ENCODE measurements at places on chromosomes 1 and 21. TPM values are rescaled to one million over a fixed set of nuclear protein-coding genes. Genes with fewer than 3 reads are reported as not detected.

- H3K4me3 ChIP-seq = no peak overlapping the region
- no peak for ATAC-seq
- H3K36me3 ChIP-seq = no peaks in the 10 kb centered on the region
- peaks cover 4% of the 10 kb centered on the region for H3K27me3 ChIP-seq
Measured at GRCh38 chr1:182146286-182146685, 84.8 kb upstream of the ZNF648 start.

DNA sequence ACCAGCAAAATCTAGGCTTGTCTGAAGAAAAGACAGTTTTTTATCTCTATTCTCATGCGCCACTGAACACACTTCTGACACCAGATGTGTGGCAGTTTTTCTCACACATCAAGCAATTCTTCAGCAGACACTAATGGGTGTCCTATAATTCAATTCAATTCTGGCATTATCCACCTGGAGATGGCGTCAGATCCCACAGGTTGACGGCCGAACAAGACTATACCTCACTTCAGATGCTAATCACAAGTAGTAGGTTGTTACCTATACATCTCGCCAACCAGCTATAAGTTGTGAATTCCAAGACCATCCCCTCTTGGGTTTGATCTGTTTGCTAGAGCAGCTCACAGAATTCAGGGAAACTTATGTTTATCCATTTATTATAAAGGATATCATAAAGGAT is 89.9 kb upstream of the ARTN start:
- no peak overlapping the region for H3K27ac ChIP-seq
- ATAC-seq = no peak
- H3K27me3 ChIP-seq = no peaks in the 10 kb centered on the region
- peaks cover 3% of the 10 kb centered on the region for H3K4me1 ChIP-seq
- H3K36me3 ChIP-seq = peaks cover 50% of the 10 kb centered on the region
- no peak overlapping the region for H3K4me3 ChIP-seq

DNA sequence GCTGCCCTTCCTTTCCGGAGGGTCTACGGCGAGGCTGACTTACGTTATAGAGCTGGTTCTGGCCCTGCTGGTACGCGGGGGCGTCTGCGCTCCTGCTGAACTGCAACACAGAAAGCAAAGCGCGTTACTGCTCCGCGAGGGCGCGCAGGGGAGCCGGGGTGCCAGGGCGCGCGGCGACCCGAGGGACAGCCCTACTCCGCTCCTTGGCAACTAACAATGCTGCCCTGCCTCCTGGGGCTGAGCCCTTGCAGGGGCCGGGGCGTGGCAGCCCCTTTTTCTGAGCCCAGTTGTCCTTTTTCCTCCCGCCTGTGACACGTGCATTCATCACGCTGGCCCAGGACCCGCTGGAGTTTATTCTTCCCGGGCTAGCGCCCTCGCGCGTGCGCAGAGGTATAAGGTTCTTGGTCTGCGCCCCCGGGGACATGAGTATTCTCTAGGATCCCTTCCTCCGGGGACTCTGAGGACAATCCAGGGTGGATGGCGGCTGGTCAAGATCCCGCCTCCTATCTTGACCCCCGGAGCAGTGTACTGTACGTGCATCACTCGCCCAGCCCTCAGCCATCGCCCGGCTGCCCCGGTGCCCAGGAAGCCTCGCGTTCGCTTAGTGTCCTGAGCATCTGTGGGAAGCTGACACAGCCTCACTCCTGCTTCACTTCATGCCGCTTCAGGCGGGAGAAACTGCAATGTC is 78.9 kb downstream of the CD247 start:
- H3K4me1 ChIP-seq = peaks cover 36% of the 10 kb centered on the region
- H3K27me3 ChIP-seq = no peaks in the 10 kb centered on the region
- H3K4me3 ChIP-seq = peak overlapping the region; percentile 12
- H3K27ac ChIP-seq = peak overlapping the region; percentile 79

GRCh38 chr1:67766141-67766978 is 66.9 kb downstream of the GNG12 start:
- peaks cover 39% of the 10 kb centered on the region for H3K27me3 ChIP-seq
- no peak overlapping the region for H3K27ac ChIP-seq
- no peak overlapping the region for H3K4me3 ChIP-seq
- no peaks in the 10 kb centered on the region for H3K4me1 ChIP-seq
- no peaks in the 10 kb centered on the region for H3K36me3 ChIP-seq
- peak; percentile 54 for ATAC-seq

GRCh38 chr1:214338212-214338611 is 57.3 kb downstream of the SMYD2 start:
- ATAC-seq = no peak
- no peak overlapping the region for H3K27ac ChIP-seq
- no peak overlapping the region for H3K4me3 ChIP-seq
- H3K36me3 ChIP-seq = peaks cover 66% of the 10 kb centered on the region
- H3K27me3 ChIP-seq = no peaks in the 10 kb centered on the region

DNA sequence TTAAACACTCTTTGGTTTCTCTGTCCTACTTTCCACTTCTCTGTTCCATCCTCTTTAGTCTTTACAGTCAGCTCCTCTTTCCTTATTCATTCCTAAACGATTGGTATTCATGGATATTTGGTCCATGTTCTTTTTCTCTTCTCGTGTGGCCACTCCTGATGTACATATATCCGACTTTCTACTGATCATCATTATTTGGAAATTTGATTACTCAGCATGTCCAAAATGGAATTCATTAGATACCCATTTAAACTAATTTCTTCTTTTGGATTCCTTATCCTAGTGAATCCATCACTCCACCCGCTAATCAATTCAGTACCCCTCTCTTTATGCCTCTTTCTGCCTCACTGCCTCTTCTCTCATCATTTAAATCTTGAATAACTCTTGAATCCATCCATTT is 43.8 kb upstream of the TNFSF18 start:
- ATAC-seq = no peak
- H3K27me3 ChIP-seq = peaks cover 5% of the 10 kb centered on the region
- no peaks in the 10 kb centered on the region for H3K4me1 ChIP-seq
- no peaks in the 10 kb centered on the region for H3K36me3 ChIP-seq

DNA sequence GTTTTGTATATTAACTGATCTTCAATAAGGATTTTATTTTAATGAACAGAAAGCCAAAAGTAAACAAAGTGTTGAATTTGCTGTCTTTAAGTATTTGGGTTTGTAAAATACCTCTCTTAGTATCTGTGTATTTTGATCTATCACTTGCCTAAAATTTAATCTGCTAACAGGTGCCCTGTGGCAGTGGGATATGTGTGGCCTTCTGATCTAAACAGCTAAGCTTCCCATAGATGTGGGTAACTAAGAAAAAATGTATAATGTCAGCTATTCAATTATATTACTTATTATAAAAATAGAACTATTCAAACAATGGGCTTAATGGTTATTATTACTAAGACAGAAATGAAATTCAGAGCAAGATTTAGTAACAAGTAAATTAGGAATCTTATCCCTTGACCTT is 15.2 kb downstream of the LRRC39 start:
- no peak overlapping the region for H3K4me3 ChIP-seq
- no peaks in the 10 kb centered on the region for H3K4me1 ChIP-seq
- H3K36me3 ChIP-seq = no peaks in the 10 kb centered on the region
- ATAC-seq = no peak
- no peak overlapping the region for H3K27ac ChIP-seq

GRCh38 chr1:212557739-212558692 is 50.5 kb upstream of the ATF3 start:
- ATAC-seq = peak; percentile 46
- no peaks in the 10 kb centered on the region for H3K27me3 ChIP-seq
- no peaks in the 10 kb centered on the region for H3K36me3 ChIP-seq
- H3K27ac ChIP-seq = no peak overlapping the region
- peaks cover 8% of the 10 kb centered on the region for H3K4me1 ChIP-seq

DNA sequence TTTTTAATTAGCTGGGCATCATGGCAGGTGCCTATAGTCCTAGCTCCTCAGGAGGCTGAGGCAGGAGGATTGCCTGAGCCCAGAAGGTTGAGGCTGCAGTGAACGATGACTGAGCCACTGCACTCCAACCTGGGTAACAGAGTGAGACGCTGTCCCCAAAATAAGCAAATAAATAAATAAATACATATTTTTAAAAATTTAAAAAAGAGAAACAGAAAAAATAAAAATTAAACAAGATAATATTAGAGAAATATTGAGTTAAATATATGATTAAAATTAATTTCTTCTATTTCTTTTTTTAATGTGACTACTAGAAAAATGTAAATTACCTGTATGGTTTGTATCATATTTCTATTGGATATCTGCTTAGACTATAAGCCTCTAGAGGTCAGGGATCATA is 59.3 kb upstream of the ATP1A1 start:
- H3K4me3 ChIP-seq = no peak overlapping the region
- ATAC-seq = no peak
- no peaks in the 10 kb centered on the region for H3K36me3 ChIP-seq
- no peaks in the 10 kb centered on the region for H3K27me3 ChIP-seq
- H3K27ac ChIP-seq = no peak overlapping the region

DNA sequence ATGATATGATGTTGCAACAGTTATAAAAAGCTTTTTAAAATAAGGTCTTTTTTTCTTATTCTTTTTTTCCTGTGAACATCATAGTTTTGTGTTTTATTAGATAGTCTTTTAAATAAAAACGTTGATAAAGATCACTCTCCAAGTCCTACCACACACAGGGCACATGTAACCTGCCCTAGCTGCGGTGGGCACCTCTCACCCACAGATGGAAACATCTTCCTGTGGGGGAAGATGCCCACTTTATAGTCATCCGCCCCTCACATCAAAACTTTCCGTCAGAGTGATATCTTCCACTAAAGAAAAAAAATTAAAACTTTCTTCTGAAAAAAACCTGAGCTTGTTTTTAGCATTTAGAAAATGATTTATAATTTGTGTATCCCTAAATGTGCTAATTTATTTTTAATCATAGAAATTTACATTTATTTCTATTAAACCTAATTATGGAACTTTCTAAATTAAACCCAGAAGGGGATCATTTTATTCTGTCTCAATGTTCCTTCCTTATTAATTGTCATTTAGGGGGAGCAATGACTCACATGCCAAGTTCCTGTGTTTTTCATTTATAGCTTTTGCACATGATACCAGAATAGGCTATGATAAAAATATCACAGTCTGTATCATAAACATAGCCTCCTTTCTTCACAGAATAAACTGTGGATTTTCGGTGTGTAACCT is 24.7 kb downstream of the TNFRSF9 start:
- H3K27ac ChIP-seq = peak overlapping the region; percentile 67
- peak; percentile 37 for ATAC-seq
- H3K4me1 ChIP-seq = peaks cover 15% of the 10 kb centered on the region
- peaks cover 20% of the 10 kb centered on the region for H3K36me3 ChIP-seq

DNA sequence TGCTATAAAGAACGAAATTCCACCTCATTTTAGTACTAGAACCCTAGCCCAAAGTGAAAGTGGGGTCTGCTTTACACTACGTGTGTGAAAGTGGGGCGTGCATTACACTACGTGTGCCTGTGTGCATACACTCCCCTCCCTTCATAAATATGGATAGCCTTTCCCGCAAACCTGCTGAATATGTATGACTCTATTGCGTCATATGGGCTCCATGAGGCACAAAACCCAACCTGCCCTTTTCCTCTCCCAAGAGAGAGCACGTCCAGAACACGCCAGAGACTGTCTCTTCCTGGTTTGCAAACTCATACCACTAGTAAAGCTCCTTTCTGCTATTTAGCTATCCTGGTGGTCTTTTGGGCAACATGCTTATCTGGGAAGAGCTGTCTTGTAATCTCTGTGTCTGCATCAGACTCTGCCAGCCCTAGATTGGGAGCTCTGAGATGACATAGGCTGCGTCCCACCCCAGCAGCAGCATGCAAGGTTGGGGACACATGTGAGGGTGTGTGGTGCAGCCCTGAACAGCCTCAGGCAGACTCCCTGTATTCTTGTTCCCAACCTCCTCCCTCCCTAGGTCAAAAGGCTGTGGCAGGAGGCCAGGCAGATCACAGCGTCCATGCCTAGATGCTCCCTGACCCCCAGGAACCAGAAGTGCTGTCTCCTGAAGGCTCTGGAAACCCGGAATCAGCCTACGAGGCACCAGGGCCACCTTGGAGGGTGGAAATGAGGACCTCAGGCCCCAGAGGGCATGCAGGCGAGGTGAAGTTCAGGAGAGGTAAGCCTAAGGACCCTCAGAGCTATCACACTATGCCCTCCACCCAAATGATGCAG is 12.3 kb upstream of the PADI1 start:
- no peak for ATAC-seq
- H3K36me3 ChIP-seq = no peaks in the 10 kb centered on the region
- peaks cover 4% of the 10 kb centered on the region for H3K27me3 ChIP-seq
- H3K4me3 ChIP-seq = no peak overlapping the region
- peaks cover 5% of the 10 kb centered on the region for H3K4me1 ChIP-seq

DNA sequence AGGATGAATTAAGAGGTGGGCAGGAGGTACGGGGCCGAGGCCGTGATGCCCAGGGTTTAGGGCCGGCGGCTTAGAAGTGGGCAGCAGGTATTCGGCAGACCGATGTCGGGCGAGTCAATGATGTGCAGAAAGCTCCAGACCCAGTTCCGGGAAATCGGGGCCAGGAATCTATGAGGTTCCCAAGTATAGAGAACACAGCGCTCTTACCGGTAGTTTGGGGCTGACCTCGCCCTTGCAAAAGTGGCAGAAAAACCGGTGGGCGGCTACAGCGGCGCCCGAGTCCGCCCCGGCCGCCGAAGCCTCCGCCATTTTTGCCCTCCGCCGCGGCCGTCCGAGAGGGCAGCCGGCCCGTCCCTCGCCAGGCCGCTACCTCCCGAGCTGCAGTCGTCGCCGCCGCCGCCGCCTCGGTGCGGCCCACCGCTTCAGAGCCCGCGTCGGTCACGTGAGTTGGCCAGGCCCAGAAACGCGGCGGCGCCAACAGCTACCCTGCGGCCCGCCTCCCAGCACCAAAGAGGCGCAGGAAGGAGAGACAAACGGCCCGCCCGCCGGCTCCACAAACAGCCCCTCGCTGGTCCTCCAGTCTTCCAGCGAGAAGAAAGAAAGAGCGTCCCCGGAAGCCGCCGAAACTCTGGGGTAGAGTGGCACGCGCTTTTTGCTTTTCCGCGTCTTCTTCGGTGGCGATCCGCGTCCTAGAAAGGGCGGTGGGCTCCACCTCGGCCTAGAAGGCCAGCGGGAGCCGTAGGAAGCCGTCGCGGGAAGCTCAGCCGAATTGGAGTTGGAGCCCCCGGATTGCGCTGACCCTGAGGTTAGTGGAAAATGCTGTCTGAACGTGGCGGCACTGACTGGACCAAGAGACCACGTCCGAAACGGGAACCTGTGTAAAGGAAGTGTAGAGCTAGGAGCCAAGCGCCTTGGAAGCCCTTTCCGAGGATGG is at the start of the genes POLR3C and RNF115:
Gene POLR3C (plus strand): TSS at position 636 of the 934 bp plus-strand sequence. CDS start 1,577 bp downstream, outside the sequence.
Gene RNF115 (minus strand): TSS at position 531 of the 934 bp plus-strand sequence. CDS start 222 bp downstream, at position 309.
- peaks cover 21% of the 10 kb centered on the region for H3K4me1 ChIP-seq
- H3K36me3 ChIP-seq = peaks cover 34% of the 10 kb centered on the region

Gene TSPEAR
- 0.08 TPM for total RNA-seq

Gene SHISAL2A
- total RNA-seq = 8.9 TPM

Gene ANKRD45
- total RNA-seq = not detected

Gene S100A7A
- not detected for total RNA-seq

Gene SLAMF7
- 4.5 TPM for total RNA-seq

Gene LCE3D
- not detected for total RNA-seq

All from activated T-helper 17 cell treated with anti-CD3 and anti-CD28 coated beads, Interleukin-2, amount 50 U/mL, for 72 hours (primary cell).